ENCODE measurements at places on chromosomes 3 and 15. TPM values are rescaled to one million over a fixed set of nuclear protein-coding genes. Genes with fewer than 3 reads are reported as not detected.

Gene ENTPD3
- not detected for polyA plus RNA-seq

Gene ADGRG7
- polyA plus RNA-seq: not detected

Gene LINGO1
- polyA plus RNA-seq: not detected

Gene SPINK8
- polyA plus RNA-seq: not detected

Gene RBMS3
- 2.1 TPM for polyA plus RNA-seq

Gene PARP15
- polyA plus RNA-seq: 14.9 TPM

Gene CCR8
- polyA plus RNA-seq: 8.7 TPM

Gene SI
- not detected for polyA plus RNA-seq

Gene TGM5
- polyA plus RNA-seq: 8.3 TPM

Gene MRAS
- not detected for polyA plus RNA-seq

GRCh38 chr3:66392512-66392911 is 108.3 kb downstream of the LRIG1 start:
- H3K27ac ChIP-seq: no peak overlapping the region
- H3K4me1 ChIP-seq: peaks cover 23% of the 10 kb centered on the region
- no peak for DNase-seq
- H3K4me3 ChIP-seq: no peak overlapping the region
- H3K36me3 ChIP-seq: no peaks in the 10 kb centered on the region
- H3K27me3 ChIP-seq: no peaks in the 10 kb centered on the region

DNA sequence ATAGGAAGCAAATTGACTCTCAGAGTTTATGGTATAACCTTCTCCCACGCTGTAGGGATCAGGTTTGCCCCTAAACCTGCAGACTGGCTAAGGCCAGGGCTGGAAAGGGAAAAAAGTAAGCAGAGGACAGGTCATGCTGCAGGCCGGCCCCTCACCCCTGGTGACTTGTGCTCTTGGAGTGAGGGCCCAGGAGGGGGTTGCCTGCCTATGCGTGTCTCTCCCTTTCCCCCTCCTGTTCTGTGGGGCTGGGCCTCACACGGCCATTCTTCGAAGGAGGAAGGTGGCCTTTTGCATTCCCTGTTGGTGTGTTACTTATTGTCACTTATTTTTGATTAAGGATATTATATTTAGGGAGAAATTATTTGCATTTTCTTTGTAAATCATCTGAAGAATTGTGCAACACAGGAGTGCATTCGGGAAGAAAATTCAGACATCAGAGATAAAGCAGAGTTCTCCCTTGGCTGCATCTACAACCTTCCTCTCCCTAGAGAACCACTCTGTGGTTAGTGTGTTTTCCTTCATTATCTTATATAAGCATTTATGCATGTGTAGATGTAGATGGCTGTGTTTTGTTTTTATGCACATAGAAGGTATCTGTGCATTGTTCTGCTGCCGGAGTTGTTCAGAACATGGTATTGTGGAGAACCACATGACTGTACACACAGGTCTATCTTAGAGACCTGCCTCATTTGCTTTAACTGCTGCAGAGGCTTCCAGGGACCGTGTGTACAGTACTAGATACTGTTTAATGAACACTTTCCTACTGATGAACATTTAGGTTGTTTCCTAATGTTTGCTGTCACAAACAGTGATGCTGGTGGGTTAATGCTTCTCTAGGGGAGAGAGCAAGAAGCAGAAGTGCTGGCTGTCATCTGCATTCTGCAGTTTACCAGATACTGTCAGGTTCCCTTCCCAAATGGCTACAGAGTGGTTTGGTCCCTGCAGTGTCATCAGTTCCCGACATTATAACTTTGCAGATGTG is 133.5 kb downstream of the APBA2 start:
- H3K27ac ChIP-seq: no peak overlapping the region
- no peaks in the 10 kb centered on the region for H3K36me3 ChIP-seq
- no peak overlapping the region for H3K4me3 ChIP-seq

GRCh38 chr3:108391917-108392593 is 95.7 kb downstream of the HHLA2 start:
- no peaks in the 10 kb centered on the region for H3K36me3 ChIP-seq
- H3K4me3 ChIP-seq: no peak overlapping the region
- peaks cover 29% of the 10 kb centered on the region for H3K4me1 ChIP-seq
- no peak for DNase-seq

GRCh38 chr3:182755712-182756111 is 37.6 kb upstream of the ATP11B start:
- no peaks in the 10 kb centered on the region for H3K4me1 ChIP-seq
- H3K27me3 ChIP-seq: 0 out of 2 replicates have a peak, but pooled peaks cover 2% of the 10 kb centered on the region
- no peaks in the 10 kb centered on the region for H3K36me3 ChIP-seq
- DNase-seq: no peak
- H3K27ac ChIP-seq: no peak overlapping the region

DNA sequence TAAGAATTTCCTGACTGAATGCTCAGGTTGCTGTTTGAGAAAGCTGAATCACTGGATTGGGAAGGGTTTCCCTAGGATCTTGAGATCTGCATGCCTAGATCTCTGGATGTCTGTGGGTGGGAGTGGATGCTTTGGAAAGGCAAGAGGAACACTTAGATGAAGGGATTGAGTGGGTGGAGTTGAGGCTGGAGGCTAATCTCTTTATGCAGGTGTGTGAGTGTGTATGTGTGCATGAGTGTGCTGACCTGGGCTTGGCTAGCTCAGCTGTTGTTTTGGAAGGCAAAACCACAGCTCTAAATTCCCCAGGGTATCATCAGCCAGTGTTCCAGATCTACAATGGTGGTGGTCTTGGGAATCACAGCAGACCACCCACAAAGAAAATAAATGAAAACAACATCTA is 60.5 kb downstream of the CLDN1 start:
- H3K4me1 ChIP-seq: no peaks in the 10 kb centered on the region
- H3K27ac ChIP-seq: no peak overlapping the region
- DNase-seq: no peak
- H3K36me3 ChIP-seq: no peaks in the 10 kb centered on the region
- no peaks in the 10 kb centered on the region for H3K27me3 ChIP-seq

GRCh38 chr3:173138026-173138425 is 3.0 kb downstream of the SPATA16 start:
- H3K27ac ChIP-seq: no peak overlapping the region
- no peak for DNase-seq
- no peak overlapping the region for H3K4me3 ChIP-seq

GRCh38 chr3:165803471-165803870 is 33.8 kb downstream of the BCHE start:
- no peak for DNase-seq
- H3K4me1 ChIP-seq: no peaks in the 10 kb centered on the region
- no peaks in the 10 kb centered on the region for H3K27me3 ChIP-seq
- H3K4me3 ChIP-seq: no peak overlapping the region
- H3K27ac ChIP-seq: no peak overlapping the region
- H3K36me3 ChIP-seq: no peaks in the 10 kb centered on the region

DNA sequence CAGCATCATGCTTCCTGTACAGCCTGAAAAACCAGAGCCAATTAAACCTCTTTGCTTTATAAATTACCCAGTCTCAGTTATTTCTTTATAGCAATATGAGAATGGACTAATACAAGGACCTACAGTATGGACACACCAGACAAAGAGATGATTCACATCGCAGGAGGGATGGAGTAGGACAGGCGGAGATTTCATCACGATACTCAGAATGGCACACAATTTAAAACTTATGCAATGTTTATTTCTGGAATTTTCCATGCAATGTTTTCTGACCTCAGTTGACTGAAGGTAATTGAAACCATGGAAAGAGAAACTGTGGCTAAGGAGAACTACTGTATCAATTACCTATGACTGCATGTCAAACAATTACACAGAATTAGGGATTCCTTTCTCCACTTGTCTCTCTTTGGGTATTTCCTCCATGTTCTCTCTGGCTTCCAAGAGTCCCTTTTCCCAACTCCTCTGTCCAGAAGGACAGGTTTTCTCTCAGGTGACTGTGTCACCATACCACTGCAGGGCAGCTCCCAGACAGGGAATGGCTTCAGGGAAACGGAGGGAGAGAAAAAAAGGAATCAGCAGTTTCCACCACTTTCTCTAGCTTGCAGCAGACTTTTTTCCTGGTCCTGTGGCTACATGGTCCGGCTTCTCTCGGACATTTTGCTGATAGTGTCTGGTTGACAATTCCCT is 3.0 kb upstream of the ANO10 start:
- H3K4me1 ChIP-seq: no peaks in the 10 kb centered on the region
- no peak for DNase-seq
- H3K27ac ChIP-seq: no peak overlapping the region
- no peaks in the 10 kb centered on the region for H3K27me3 ChIP-seq

DNA sequence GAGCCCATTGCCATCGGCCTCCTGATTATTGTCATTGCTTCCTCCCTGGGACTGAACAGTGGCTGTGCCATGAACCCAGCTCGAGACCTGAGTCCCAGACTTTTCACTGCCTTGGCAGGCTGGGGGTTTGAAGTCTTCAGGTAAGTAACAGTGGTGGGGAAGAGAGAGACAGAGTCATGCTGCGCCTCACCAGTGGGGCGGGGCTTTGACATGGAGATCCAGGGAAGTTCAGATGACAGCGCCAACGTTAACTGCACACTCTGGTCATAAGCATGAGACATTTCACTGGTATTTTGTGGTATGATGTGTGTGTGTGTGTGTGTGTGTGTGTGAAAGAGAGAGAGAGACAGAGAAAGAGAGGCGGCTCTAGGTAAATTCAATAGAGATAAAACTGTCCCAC is 41.0 kb downstream of the AQP9 start:
- H3K27ac ChIP-seq: no peak overlapping the region
- no peaks in the 10 kb centered on the region for H3K36me3 ChIP-seq
- no peak overlapping the region for H3K4me3 ChIP-seq
- no peak for DNase-seq
- no peaks in the 10 kb centered on the region for H3K4me1 ChIP-seq

DNA sequence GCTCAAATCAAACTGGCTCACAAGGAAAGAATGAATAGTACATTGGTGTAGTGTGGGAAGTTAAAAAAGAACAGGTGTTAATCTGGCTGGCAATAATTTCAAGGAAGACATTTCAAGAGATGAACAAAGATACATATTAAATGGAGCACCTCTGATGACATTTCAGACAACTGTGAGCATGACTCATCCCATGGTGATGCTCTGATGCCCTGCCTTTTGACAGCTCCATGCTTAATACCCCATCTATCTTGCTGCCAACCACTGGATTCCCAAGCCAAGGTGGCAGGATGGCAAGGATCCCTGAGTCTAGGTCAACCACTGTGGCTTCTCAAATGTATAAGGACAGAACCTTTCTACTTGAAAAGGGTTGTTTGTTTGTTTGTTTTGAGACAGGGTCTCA is 29.3 kb downstream of the LRRC2 start:
- no peaks in the 10 kb centered on the region for H3K27me3 ChIP-seq
- no peak overlapping the region for H3K4me3 ChIP-seq
- no peaks in the 10 kb centered on the region for H3K36me3 ChIP-seq
- peaks cover 36% of the 10 kb centered on the region for H3K4me1 ChIP-seq
- H3K27ac ChIP-seq: no peak overlapping the region

- no peak overlapping the region for H3K4me3 ChIP-seq
- no peaks in the 10 kb centered on the region for H3K4me1 ChIP-seq
- no peaks in the 10 kb centered on the region for H3K27me3 ChIP-seq
- H3K36me3 ChIP-seq: peaks cover 47% of the 10 kb centered on the region
Observed at GRCh38 chr15:74027688-74028087, 33.2 kb downstream of the PML start.

DNA sequence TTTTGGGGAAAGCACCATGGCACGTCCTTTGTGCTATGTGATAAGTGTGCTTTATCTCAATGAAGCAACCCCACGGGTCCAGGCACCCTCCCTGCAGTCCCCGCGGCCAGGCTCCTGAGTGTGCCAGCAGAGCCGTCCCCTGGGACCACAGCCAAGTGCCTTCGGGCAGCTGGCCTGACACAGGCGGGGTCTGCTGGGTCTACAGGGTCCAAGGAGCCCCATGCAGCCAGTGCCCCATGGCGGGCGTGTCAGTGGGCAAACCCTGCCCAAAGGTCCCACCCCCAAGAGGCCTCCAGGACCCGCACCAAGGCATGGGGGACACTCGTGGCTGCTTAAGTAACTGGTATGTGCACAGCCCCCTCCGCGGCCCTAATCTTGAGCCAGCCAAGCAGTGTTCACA is 35.3 kb downstream of the KLHL25 start:
- H3K4me3 ChIP-seq: no peak overlapping the region
- no peaks in the 10 kb centered on the region for H3K27me3 ChIP-seq
- H3K27ac ChIP-seq: no peak overlapping the region
- no peak for DNase-seq
- no peaks in the 10 kb centered on the region for H3K36me3 ChIP-seq

DNA sequence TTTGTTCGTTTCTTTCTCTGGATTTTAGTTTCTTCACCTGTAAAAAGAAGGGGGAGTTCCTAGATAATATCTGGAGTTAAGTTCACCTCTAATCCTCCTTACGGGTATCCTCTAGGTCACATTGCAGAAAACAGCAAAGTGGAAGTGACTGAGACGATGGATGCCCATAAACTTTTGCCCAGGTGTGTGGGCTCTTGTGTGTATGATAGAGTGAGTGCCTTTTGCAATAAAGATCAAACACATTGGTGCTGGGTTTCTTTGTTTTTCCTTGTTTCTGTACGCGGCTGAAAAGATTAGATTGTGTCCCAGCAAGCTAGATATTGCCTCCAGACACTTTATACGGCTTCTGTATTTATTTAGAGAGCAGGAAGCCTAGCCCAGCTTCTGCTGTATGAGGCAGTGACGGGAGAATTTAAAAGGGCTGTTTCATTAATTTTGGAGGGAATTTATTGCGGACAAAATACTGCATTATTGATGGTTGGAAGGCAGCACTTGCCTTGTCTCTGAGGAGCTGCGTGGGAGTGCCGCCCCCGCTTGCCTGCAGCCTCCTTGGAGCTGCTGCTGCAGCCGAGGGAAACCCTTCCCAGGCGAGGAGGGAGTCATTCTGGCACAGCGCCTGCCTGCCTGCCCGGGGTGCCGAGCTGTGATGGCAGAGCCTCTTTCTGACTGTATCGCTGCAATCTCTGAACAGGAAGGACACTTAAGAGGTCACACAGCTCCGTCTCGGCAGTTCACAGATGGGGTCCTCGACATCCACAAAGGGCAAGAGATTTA is 38.5 kb downstream of the PYDC2 start:
- H3K27me3 ChIP-seq: no peaks in the 10 kb centered on the region
- no peaks in the 10 kb centered on the region for H3K36me3 ChIP-seq
- H3K27ac ChIP-seq: no peak overlapping the region
- no peaks in the 10 kb centered on the region for H3K4me1 ChIP-seq

GRCh38 chr15:42151141-42151561 is 5.3 kb downstream of the PLA2G4F start:
- DNase-seq: no peak
- H3K4me3 ChIP-seq: no peak overlapping the region

DNA sequence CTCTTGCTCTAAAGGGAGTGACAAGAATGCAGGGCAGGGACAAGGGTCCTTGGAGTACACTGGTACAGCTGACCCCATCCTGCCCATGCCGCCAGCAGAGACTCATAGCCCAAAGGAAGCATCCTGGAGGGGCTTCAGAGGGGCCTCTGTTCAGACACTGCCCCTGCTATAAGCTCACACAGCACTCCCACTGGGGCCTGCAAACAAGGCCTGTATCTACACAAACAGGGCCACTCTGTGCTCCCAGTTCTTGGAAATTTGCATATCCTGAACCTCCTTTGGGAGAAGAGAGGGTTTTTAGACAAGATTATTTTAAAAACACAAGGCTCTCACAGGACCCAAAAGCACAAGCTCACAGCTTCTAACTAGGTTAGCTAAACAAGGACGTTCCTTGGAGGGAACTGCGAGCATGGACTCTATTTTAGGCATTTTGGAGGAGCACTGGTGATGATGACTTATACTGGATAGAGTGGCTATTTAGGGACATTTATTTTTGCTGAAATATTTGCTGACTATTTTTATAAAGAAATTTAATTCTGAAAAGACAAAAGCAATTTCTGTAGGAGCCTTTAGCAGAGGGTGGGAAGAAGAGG is 16.4 kb upstream of the ANKRD34C start:
- no peaks in the 10 kb centered on the region for H3K27me3 ChIP-seq
- H3K4me1 ChIP-seq: no peaks in the 10 kb centered on the region
- no peak for DNase-seq
